ENCODE measurements at places on chromosomes 11 and 22.

DNA sequence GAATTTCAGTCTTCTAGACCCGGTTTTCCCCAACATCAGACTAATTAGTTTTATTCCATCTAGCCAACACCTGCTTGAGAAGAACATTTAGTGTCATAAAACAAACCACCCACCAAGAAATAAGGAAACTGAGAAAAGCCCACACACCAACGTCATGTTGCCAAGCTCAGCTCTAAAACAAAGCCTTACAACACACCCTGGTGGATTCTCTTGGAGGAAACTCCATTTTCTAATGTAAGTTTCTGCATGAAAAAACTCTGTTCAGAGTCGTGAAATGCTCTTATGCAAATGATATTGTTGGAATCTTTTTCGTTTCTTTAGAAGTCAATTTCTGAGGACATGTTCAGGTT is 105.0 kb upstream of the RAG2 start:
- no peak for DNase-seq

GRCh38 chr11:3781423-3781822 is 15.9 kb downstream of the NUP98 start:
- no peak for DNase-seq

DNA sequence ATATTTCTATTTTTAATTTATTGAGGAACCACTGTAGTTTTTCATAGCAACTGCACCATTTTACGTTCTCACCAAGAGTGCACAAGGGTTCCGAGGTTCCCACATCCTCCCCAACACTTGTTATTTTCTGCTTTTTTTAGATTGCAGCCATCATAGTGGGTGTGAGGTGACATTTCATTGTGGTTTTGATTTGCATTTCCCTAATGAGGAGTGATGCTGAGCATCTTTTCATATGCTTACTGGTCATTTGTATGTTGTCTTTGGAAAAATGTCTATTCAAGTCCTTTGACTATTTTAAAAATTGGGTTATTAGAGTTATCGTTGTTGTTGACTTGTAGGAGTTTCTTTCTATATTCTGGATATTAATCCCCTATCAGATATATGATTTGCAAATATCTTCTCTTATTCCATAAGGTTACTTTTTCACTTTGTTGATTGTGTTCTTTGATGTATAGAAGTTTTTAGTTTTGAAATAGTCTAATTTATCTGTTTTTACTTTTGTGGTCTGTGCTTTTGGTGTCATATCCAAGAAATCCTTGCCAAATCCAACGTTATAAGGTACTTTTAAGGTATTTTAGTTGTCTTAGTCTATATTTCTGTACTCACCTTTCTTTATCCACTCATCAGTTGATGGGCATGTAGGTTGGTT is 9.0 kb downstream of the NEAT1 start:
- peak; percentile 63 for DNase-seq

DNA sequence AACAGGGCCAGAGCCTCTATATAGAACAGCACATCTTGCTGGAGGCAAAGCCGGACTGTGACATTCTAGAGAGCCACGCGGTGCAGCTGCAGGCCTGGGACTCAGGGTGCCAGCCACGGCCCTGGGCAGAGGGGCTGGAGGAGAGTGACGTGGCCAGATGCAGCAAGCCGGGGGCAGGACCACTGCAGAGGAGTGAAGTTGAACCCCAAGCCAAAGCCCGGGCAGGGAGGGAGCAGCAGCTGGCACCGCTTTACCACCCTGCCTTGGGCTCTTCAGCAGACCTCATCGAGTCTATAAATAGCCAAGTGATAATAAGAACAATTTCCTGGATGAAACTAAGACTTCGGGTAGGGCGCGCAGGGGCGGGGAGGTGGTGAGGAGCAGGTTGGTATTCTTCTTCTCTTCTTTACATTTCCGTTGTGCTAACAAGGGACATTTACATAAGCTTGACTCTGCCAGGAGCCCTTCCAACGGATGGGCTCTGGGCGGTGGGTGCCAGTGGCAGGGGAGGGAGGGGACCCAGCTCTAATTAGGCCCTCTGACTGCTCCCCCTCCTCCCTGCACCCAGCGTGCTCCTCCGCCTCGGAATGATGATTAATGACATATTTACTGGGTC is 110.2 kb downstream of the ST3GAL4 start:
- peak; percentile 67 for DNase-seq

- no peak for DNase-seq
Observed at GRCh38 chr11:69127081-69127850, 28.5 kb upstream of the SMIM38 start.

DNA sequence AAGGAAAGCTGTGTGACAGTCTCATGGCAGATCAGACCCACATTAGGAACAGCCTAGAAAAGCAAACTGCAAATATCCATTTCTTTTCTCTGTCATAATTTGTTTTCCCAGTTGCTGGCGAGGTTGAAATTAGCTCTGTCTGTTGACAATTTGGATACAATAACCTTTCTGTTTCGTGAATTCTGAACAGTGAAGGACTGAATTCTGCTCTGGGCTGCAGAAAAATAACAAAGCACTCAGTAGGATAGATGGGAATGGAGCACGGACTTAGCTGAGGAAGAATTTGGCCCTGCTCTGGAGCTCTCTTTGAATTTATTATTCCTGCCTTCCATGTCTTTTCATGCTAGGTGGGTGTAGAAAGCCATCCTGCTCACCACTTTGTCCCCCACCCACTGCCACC is 140.3 kb downstream of the RRAS2 start:
- DNase-seq, result no peak

DNA sequence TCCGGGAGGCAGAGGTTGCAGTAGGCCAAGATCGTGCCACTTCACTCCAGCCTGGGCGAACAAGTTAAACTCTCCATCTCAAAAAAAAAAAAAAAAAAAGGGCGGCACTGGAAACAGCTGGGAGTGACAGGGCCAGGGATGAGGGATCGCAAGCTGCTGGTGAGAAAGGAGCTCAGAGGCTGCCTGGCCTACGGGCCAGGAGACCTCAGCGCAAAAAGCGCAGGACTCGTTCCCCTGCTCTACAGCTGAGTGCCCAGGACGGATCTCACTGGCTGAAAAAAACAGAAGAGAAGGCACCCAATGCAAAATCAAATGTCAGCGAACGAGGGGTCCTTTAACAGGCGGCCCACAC is 650 bp upstream of the NUP50 start:
- DNase-seq, result peak; percentile 42

DNA sequence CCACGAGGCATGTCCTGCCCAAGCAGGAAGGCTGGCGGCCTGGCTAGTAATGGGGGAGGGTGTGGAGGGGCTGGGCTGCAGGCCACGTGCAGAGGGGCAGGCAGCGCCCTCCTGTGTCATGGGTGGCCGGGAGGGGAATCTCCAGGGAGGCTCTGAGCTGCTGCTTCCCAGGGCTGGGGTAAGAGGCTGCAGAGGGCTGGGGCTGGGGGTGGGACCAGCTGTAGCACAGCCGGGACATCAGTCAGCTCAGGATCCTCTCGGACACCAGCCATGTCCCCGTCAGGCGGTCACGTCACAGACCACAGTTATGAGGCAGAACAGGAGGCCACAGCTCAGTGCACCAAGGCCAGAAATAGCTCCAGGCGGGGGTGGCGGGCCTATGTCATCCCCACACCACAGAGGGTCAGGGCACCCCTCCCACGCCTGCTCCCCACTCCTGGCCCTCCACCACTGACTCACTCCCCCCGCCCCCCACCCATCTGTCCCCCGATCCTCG is 21.1 kb downstream of the RTN4R start:
- no peak for DNase-seq

- DNase-seq, result no peak
Observed at GRCh38 chr11:77081381-77081851, 14.6 kb downstream of the CAPN5 start.

- DNase-seq, result no peak
Observed at GRCh38 chr11:103648670-103649400, 387.6 kb upstream of the DDI1 start.

DNA sequence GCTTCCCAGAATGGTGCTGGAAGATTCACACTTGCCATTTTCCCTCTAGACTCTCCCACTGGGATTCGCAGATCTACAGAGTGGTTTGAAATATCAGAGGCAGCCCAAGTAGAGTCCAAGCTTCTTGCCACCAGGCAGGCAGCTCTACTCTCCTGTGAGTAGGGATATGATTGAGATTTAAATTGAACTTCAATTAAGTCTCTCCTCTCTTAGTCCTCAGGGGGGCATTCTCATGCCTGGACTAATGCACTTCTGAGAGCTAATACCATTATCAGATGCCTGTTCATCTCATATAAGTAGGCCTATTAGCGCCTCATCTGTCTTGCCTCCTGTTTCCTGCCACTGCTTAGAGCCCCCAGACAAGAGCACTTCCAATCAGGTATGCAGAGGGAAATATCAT is 25.5 kb upstream of the AMPD3 start:
- DNase-seq, result no peak

GRCh38 chr11:119397740-119398139 is 16.2 kb upstream of the USP2 start:
- no peak for DNase-seq

DNA sequence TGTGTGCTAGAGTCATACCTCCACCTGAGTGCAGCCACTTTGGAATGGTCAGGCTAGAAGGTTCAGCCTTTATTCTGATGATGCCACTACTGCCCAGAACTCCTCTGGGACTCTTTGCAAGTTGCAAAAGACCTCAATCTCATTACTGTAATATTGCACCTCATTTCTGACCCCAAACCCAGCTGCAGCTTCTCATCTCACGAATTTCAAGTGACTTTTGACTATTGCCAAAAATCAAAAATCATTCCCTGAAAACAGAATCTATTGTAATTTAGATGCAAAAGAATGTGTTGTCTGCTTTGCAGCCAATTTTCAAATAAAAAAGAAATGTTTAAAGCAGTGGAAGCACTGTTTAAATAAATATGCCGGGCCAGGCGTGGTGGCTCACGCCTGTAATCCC is 25.2 kb downstream of the GVQW3 start:
- DNase-seq, result no peak

GRCh38 chr11:19938169-19938856 is 222.0 kb downstream of the DBX1 start:
- DNase-seq, result peak; percentile 50

GRCh38 chr11:111460340-111460739 is 51.8 kb downstream of the BTG4 start:
- DNase-seq, result peak; percentile 12

DNA sequence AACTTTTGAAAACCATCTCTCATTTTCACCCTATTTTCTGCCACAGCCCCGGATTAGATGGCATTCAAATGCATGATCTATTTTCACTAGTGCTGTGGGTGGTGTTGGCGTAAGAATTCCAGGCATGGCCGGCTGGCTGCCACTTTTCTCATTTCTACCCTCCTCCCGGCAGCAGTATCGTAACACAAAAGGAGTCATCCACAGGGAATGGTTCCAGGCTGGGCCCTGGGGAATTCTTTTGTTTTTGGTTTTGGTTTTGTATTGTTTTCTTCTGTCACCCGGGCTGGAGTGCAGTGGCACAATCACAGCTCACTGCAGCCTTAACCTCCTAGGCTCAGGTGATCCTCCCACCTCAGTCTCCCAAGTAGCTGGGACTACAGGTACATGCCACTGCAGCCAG is 13.8 kb downstream of the JAML start:
- DNase-seq, result no peak

DNA sequence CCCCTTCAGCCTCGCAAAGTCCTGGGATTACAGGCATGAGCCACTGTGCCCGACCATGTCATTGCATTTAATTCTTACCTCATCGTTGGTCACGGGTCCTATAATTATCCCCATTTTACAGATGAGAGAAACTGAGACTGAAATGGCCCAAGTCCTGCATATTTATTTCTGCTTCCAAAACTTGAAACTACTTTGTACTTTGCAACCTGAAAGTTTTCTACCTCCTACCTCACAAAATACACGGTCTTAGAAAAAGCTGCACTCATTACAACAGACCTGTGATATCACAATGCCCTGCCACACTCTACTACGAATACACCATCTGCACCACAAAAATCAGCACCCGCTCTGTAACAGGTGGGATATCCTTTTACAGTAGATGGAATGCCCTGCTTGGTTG is 189.1 kb downstream of the ADAMTS15 start:
- DNase-seq, result no peak

- no peak for DNase-seq
Observed at GRCh38 chr11:7522121-7522520, 8.3 kb downstream of the PPFIBP2 start.

DNA sequence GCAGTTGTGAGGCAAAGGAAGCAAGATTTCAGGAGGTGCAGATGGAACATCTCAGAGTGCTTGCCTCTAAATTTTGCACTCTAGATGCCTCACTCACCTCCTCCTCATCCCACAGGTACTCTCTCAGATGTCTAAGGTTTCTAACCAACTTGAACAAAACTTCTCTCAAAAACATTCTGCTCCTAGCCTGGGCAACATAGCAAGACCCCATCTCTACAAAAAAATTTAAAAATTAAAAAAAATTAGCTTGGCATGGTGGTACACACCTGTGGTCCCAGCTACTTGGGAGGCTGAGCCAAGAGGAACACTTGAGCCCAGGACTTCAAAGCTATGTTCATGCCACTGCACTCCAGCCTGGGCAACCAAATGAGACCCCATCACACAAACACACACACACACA is 4.2 kb downstream of the ZNF280A start:
- DNase-seq, result no peak

GRCh38 chr22:48858121-48858520 is 969.6 kb downstream of the BRD1 start:
- no peak for DNase-seq

DNA sequence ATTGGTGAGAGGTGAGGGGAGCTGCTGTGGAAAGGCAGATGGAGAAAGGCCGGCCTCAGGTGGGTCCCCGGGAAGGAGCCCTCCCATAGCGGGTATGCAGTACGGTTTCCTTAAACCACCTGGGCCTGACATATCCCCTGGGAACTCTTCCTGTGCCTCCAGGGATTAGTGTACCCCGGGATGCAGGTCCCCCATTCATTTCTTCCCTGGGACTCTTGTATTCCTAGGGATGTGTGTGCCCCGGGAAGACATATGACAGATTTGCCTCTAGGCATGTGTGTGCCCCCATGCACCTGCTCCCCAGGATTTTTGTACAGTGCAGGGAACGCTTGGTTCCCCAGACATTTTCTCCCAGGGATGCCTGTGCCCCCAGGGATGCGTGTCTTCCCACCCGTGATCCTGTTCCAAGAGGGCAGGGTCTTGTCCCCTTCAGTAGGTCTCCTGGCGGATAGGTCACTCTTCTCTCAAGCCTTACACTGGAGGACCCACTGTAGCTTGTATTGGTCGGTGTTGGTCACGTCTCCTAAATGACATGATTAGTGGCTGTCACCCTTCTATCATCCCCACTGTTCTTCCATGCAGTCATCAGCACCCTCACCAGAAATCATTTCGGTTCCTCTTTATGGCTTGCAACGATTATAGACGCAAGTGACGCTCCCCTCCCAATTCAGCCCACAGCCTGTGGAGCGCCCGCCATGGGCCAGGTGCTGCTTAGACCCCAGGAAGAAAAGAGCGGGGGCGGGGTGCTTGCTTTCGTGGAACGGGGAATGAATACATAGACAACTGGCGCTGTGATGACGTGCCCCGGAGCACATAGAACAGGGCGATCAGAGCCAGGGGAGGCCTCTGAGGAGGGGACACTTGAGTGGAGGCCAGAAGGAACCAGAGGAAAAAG is 1.3 kb downstream of the PARVB start:
- DNase-seq, result no peak

GRCh38 chr11:117647872-117648271 is 149.1 kb downstream of the DSCAML1 start:
- DNase-seq, result no peak

GRCh38 chr11:82791779-82792178 is 58.1 kb upstream of the FAM181B start:
- DNase-seq, result no peak

GRCh38 chr11:15148169-15148568 is 33.4 kb downstream of the INSC start:
- no peak for DNase-seq

GRCh38 chr22:44389181-44389580 is 76.4 kb upstream of the SHISAL1 start:
- DNase-seq, result no peak

Data from activated CD8-positive, alpha-beta T cell treated with anti-CD3 and anti-CD28 coated beads, Interleukin-2, amount 10 ng/mL, durations not matched to agents 7 days and 5 days (primary cell).